ENCODE measurements at places on chromosomes 2 and 18.

DNA sequence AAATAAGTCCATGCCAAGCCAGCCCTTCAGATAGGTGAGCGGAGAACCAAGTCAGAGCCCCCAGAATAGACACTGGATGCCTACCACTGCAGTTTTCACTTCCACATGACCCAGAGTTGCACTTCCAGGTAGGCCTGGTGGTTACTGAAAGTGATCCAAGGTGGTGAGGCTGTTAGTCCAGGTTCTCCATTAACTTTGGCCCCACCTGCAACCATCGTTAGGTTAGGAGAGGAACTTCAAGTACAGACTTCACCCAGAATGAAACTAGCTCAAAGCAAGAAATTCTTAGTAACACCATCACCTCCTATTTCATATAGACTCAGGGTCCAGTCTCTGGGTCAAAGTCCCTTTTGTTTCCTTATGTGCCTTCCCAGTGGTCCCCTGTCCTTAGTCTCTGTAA, 293.1 kb upstream of the ID2 start:
- DNase-seq = no peak

DNA sequence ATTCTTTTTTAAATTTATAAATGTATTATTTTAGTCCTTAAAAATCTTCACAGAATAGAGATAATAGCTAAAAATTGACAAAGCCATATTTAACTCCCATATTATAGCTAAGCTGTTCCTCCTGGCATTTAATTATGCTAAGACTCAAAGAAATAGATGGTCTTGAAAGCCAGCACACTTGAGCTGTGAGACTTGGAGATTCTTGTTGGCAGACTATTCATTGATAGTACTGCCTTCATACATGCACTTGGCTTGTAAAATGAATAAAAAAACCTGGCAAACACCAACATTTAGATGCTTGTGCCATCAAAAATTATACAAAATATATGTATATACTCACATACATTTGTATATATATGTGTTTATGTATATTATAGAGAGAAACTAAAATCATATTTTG, 9.7 kb upstream of the LDAH start:
- DNase-seq = no peak

- DNase-seq = no peak
Observed at GRCh38 chr18:48934415-48934722, 16.4 kb downstream of the SMAD7 start.

DNA sequence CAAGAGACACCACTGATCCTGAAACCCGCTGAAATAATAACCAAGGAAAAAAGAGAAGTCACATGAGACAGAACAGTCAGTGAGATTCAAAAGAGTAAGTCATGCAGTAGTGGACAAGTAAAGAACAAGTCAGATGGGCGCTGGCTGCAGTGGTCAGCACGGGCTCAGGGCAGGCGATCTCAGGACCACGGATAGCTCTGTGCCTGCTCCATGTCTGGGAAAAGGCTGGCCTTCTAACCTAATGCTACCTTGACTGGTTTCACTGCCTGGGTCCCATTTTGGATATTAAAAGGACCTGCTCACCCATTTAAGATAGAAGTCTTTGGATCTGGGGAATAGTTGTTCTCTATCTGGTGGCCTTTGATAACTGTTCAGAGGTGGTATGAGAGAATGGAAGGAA, 61.7 kb upstream of the LCLAT1 start:
- no peak for DNase-seq

GRCh38 chr2:77813599-77813998, 291.4 kb upstream of the LRRTM4 start:
- DNase-seq = no peak

GRCh38 chr2:225493420-225494099, 94.0 kb downstream of the NYAP2 start:
- no peak for DNase-seq

GRCh38 chr18:23405636-23406035, 47.5 kb upstream of the RIOK3 start:
- no peak for DNase-seq

GRCh38 chr18:48455555-48456478, 46.6 kb upstream of the ZBTB7C start:
- DNase-seq = peak; percentile 20

GRCh38 chr2:232327105-232328031, 51.2 kb upstream of the ALPP start:
- peak; percentile 77 for DNase-seq

GRCh38 chr2:238064376-238064775, 3.6 kb downstream of the SCLY start:
- DNase-seq = no peak

GRCh38 chr2:68318914-68319397, 793 bp downstream of the CNRIP1 start:
- no peak for DNase-seq

DNA sequence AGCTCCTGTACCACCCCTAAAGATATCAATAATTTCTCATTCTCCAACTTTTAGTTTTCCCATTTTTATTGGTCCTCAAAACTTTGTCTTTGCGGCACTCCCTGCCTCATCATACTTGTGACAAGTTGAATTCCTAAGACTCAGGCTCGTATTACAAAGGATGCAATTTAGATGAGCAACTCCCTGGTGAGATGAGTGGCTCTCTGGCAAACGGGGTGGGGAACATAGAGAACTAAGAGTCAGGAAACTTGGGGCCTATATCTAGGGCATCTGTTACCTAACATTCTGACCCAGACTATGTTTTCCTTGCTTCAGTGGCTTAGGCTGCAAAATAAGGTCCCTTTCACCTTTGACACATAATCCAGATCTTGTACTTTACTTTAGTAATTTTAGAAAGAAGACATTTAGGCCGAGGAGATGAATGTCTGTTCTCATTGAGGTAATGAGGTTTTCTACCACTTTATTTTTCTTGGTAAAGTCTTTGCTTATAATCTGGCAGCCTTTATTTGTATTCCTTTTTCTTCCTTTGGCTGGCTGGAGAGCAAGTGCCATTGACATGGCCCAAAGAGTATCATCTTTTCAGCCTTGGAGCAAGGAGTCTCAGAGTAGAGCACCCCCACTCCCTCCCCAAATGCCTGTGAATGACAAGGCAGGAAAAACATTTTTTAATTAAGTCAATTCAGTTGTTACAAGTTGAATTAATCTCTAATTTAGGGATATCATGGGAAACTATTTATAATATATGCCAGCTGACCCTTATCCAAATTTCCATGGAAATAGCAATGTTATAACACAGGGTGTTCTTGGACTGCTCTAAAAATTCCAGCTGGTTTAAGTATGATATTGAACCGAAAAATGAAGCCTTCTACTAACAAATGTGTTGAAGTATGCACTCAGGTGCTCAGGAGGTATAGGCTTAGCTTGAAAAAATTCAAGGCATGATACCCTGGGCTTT, 15.2 kb downstream of the TSPYL6 start:
- no peak for DNase-seq

DNA sequence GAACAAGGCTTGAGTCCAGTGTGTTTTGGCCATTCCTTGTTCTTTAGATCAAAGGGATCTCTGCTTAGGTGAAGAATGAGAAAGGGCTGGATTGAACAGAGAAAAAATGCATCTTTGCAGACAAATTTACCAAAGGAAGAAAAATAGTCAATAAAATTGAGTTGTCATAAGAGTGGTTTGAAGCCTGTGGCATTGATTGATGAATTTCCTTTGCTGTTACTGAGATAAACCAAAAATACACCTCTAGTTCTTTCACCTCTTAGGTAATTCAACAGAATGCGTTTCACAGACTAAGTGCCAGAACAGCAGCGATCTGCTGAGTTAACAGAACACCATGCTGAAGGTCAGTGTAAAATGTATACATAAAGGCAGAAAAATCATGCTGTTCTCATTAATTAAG, 96.8 kb downstream of the SPHKAP start:
- DNase-seq = no peak

- no peak for DNase-seq
Observed at GRCh38 chr18:30044496-30044895, 998.0 kb downstream of the DSC3 start.

DNA sequence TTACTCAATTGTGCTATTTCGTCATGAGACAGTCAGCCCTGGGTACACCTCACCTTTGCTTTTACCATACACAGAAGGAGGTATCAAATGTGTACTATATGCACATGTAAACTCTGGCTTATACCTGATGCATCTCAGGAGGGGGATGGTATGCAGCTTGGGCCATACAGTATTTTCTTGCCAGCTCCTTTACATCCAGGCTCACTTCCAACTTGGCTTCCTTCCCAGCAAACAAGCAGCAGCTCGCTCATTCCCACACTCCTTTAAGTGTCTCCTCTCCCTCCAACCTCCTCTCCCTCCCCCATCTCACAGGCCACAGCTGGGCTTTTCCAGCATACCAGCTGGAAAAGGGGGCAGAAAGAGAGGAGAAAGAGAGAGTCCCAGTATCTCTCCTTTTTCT, 9.6 kb downstream of the MARCHF4 start:
- DNase-seq = no peak

- peak; percentile 37 for DNase-seq
Observed at GRCh38 chr2:165015052-165015642, 59.8 kb upstream of the SLC38A11 start.

DNA sequence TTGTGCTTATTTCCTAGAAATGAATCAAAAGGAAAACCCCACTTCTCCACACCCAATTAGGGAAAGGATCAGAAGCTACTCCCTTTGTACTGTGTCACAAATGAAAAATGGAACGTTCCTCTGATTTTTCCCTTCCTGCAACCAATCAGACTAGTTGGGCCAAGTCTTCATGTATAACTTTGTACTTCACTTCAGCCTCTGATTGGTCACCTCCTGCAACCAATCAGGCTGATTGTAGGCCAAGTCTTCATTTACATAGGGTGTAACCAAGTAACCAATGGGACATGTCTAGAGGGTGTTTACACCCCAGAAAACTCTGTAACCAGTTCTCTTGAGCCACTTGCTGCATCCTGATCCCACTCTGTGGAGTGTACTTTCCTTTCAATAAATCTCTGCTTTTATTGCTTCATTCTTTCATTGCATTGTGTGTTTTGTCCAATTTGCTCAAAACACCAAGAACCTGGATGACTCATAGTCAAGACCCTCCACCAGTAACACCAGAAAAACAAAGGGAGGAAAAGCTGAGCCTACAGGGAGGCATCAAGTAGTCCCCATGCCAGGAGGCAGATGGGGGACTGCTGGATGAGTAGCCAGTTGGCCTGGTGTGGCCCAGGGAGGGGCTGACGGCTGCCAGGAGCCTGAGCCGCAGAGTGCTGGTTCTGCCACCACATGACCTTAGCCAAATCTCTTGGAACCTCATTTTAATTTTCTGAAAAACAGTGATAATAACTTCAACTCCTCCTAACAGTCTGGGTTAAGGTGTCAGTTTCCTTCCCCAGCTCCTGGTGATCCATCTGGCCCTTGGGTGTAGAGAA, 46.1 kb downstream of the SOWAHC start:
- no peak for DNase-seq

- no peak for DNase-seq
Observed at GRCh38 chr2:168632709-168633121, 169.7 kb upstream of the NOSTRIN start.

GRCh38 chr2:19038071-19039015, 320.1 kb downstream of the OSR1 start:
- no peak for DNase-seq

DNA sequence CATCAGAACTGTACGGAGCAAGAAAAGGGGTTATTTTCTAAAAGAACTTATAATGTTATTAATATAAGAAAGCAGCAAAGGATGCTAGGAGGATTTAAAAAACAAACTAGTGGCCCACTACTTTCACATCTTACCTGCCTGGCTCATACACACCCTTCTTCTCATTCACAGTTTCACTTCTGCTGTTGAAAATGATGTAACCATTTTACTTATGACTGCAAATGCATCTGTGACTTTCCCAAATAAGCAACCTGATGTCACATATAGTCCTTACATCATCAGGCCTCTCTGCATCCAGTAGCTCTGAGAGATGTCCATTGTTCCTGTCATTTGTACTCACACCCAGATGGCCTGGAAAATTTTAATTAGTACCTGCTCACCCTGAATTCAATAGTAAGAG, 101.8 kb upstream of the MYO3B start:
- no peak for DNase-seq

Data from stimulated activated CD8-positive, alpha-beta memory T cell treated with anti-CD3 and anti-CD28 coated beads, Interleukin-15, amount 100 ng/mL, for 1 hour (primary cell).